Uterine smooth muscle cell (primary cell): ENCODE measurements at places on chromosomes 6 and 20. TPM values are rescaled to one million over a fixed set of nuclear protein-coding genes. Genes with fewer than 3 reads are reported as not detected.

Gene ZNF76
- 17.9 and 22.0 TPM in 2 replicates for total RNA-seq

Gene APOM
- total RNA-seq, result 0.89 and 1.2 TPM in 2 replicates

Gene HSPA1L
- total RNA-seq, result 0.89 and 1.7 TPM in 2 replicates

Gene YTHDF1
- 16.5 and 19.3 TPM in 2 replicates for total RNA-seq

Gene TMEM244
- total RNA-seq, result 0.66 TPM in 1 of 2 replicates, not detected in the other

Gene TREML4
- not detected in 2 replicates for total RNA-seq

Gene HCRTR2
- not detected in 2 replicates for total RNA-seq

Gene BPIFA1
- not detected in 2 replicates for total RNA-seq

Gene MAP7
- total RNA-seq, result 0.44 and 1.4 TPM in 2 replicates

Gene SCRT2
- total RNA-seq, result not detected in 2 replicates

Gene DOK5
- total RNA-seq, result 14.6 and 15.6 TPM in 2 replicates

Gene SYNDIG1
- total RNA-seq, result 0.33 and 0.37 TPM in 2 replicates

Gene OXT
- total RNA-seq, result not detected in 2 replicates

Gene PLAGL1
- total RNA-seq, result 9.0 and 11.4 TPM in 2 replicates

Gene GNMT
- 0.25 TPM in 1 of 2 replicates, not detected in the other for total RNA-seq

Gene SLC22A2
- total RNA-seq, result 0.12 TPM in 1 of 2 replicates, not detected in the other

Gene MICA
- total RNA-seq, result 18.5 and 66.0 TPM in 2 replicates

Gene SIRPG
- not detected in 2 replicates for total RNA-seq

Gene OVOL2
- total RNA-seq, result not detected in 2 replicates

Gene IL17A
- total RNA-seq, result not detected in 2 replicates

Gene MCCD1
- total RNA-seq, result not detected in 2 replicates

Gene CRIP3
- total RNA-seq, result not detected in 2 replicates

Gene PACSIN1
- total RNA-seq, result not detected in 2 replicates

Gene KCNK15
- total RNA-seq, result 0.22 and 1.6 TPM in 2 replicates

Gene ARFGAP1
- total RNA-seq, result 97.7 and 106 TPM in 2 replicates

Gene AIF1
- not detected in 2 replicates for total RNA-seq

Gene OR12D3
- not detected in 2 replicates for total RNA-seq

Gene HLA-DQA1
- not detected in 2 replicates for total RNA-seq

Gene GTSF1L
- total RNA-seq, result not detected in 2 replicates

Gene OR2H2
- total RNA-seq, result not detected in 2 replicates

Gene HTR1E
- under 0.01 and 0.12 TPM in 2 replicates for total RNA-seq

Gene TREML1
- total RNA-seq, result not detected in 2 replicates

Gene LY6G6C
- total RNA-seq, result not detected in 2 replicates

Gene PLEKHG1
- 1.3 and 2.0 TPM in 2 replicates for total RNA-seq

Gene TFAP2A
- not detected in 2 replicates for total RNA-seq

Gene NECAB3
- total RNA-seq, result 27.7 and 29.9 TPM in 2 replicates

Gene MUC21
- not detected in 2 replicates for total RNA-seq

Gene BEND3
- 1.2 and 2.2 TPM in 2 replicates for total RNA-seq

Gene SYNE1
- 123 and 217 TPM in 2 replicates for total RNA-seq

Gene CLDN20
- total RNA-seq, result not detected in 2 replicates

Gene AFDN
- total RNA-seq, result 83.5 and 99.6 TPM in 2 replicates

Gene GUCA1A
- total RNA-seq, result not detected in 2 replicates

Gene OPN5
- total RNA-seq, result not detected in 2 replicates

Gene FHL5
- total RNA-seq, result not detected in 2 replicates

Gene KHDC1L
- total RNA-seq, result 0.50 TPM in 1 of 2 replicates, not detected in the other

Gene ZBTB9
- 5.0 and 5.7 TPM in 2 replicates for total RNA-seq
